Thymus (tissue), 14 donors: ENCODE measurements at places on chromosomes 12 and 14.

- no peak for DNase-seq
These were observed 7.3 kb downstream of the GIT2 start for GRCh38 chr12:109988903-109989302.

- no peak for DNase-seq
These were observed 358.7 kb downstream of the MED13L start for GRCh38 chr12:115918763-115919162.

DNA sequence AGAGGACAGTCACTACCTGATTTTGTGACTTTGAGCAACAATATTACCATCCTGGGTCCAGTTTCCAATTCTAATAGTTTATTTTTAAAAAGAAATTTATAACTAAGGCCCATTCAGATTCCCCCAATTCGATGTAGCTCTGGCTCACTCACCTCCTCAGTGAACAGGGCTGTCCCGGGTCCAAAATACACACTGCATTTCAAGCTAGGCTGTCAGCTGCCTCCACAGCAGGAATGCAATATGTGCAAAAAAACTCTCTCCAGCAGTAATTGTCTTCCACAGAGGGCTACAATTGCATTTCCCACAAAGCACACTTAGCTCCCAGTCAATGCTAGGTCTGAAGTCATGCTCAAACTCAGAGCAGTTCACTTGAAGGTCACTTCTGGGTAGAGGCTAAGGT, 39.3 kb upstream of the ZNF641 start:
- DNase-seq, result no peak

DNA sequence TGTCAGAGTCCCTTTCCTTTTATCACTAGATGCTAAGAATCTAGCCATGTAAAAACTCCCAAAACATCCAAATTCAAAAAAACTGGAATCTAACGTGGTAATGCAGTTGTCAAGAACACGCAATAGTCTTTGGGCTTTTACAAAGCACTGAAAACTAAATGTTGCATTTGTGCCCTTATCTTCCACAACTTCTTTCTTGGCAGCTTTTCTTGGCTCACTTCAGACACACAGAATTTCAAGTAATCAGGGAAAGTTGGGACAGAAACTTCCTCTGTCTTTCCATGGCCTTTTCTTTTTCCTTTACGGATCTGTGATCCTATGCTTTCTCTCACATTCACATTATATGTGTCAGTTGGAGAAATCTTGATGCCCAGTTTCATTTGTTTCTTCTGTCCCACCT, 136.0 kb downstream of the CRADD start:
- no peak for DNase-seq

GRCh38 chr12:85448548-85449139, 168.6 kb downstream of the ALX1 start:
- DNase-seq, result no peak

DNA sequence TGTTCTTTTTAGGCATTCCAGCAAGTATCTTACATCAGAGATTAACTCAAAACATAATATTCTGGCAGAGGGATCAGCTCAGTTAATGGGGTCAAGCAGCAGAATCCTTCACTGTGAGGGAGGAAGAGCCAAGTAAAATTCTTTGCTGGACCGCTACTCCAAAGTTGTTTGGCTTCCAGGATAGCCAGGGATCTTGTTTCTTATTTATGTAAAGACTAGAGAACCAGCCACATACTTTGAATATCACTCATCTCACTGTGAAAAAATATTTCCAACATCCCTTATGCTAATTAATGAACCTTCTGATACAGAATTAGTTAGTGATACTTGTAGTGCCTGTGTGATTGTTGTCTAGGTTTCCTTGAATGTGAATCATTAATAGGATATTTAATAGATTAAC, 94.2 kb downstream of the PLEKHA5 start:
- no peak for DNase-seq
